Activated T-helper 1 cell treated with anti-CD3 and anti-CD28 coated beads, Interleukin-2, amount 50 U/mL, for 16 hours (primary cell): ENCODE measurements at places on chromosomes 4 and X.

DNA sequence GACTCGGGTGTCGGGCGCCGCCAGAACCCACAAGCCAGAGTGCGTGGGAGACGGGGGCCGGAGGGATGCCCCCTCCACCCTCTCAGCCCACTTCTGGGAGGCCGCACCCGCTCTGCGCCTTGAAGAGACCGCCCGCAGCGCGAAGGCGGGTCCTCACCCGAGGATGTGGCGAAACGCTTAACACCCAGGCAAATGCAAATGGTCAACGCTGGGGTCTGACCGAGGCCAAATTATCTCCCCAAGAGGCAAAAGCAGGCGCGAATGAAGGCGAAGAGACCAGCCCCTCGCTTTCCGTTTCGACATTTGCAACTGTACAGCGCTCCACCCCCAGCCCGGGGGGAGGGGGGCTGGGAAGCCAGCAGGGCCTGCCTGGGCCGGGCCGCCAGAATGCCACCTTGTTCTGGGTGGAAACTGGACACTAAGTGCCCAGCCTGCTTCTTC, 137.7 kb upstream of the ZIC3 start:
- no peak for DNase-seq

DNA sequence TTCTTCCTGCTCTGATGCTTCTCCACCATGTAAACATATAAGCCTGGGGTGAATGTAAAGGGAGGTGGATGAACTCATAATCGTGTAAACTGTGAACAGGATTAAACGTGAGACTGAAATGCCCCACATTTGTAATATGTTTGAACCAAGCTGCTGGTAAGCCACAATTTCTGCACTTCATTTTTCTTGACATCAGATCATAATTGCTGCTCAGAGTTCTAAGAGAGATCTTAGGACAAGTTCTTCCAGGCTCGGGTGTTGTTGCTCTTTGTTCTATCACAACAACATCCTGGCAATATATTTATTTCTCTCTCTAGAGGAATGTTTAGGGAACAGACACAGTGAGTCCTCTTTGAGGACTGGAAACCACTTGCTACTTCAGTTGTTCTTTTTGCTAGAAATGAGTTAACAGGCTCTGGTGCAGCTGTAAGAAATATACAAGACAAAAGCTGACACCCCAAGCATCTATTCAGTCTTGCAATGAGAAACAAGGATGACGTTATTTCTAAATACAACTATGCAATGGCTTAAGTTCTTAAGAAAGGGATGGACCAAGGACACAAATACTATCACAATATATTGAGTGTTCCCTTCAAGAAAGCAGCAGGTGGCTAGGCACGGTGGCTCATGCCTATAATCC, 59.6 kb downstream of the LNX1 start:
- DNase-seq = no peak

- DNase-seq = no peak
These were observed 184.2 kb downstream of the GASK1B start for GRCh38 chr4:157988641-157989040.

GRCh38 chrX:6021316-6022091, 207.2 kb downstream of the NLGN4X start:
- DNase-seq = no peak

DNA sequence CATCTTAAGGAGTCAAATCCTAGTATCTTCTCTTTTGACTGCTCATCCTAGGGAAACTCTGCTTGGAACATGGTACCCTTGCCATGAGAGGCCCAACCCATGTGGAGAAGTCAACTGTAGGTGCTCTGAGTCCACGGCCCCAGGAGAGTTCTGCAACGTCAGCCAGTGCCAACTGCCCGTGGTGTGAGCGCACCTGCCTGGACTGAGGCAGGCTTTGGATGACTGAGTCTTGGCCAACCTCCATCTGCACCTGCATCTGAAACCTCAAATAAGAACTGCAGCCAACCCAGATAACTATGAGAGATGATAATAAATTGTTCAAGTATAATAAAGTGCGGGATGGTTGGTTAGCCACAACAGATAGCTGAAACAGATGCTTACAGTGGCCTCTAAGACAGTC, 772.0 kb downstream of the TRIML1 start:
- no peak for DNase-seq

GRCh38 chr4:53645108-53645507, 53.8 kb upstream of the LNX1 start:
- no peak for DNase-seq

- DNase-seq = no peak
These were observed 62.1 kb upstream of the XIAP start for GRCh38 chrX:123797543-123798447.

GRCh38 chr4:123786163-123786915, 389.7 kb downstream of the SPRY1 start:
- no peak for DNase-seq

DNA sequence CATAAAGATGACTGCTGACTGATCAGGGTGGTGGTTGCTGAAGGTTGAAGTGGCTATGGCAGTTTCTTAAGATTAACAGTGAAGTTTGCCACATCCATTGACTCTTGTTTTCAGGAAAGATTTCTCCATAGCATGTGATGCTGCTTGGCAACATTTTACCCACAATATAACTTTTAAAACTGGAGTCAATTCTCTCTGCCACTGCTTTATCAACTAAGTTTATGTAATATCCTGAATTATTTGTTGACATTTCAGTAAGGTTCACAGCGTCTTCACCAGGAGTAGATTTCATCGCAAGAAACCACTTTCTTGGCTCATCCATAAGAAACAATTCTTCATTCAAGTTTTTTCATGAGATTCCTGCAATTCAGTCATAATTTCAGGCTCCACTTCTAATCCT, 166.5 kb upstream of the SPRY1 start:
- no peak for DNase-seq

GRCh38 chr4:47839259-47839658, 1.4 kb upstream of the CORIN start:
- no peak for DNase-seq

DNA sequence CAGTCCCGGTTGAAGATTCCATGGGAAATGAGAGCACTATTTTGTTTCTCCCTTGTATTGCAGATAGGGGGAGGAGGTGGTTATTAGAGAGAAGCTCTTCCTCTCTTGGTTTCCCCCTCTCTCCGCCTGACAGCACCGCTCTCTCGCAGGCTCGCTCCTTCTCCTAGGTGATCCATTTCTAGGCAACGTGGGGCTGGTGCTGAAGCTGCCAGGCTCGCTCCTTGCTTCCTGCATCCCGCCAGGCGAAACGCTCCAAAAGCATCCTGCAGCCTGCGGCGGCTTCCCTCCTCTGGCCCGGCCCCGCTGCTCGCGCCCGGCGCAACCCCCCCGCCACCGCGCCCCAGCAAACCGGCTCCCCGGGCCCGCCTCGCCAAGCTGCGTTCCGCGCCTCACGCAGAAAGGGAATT, at the start of gene GRID2:
Gene GRID2 (plus strand): TSS at position 346 of the 407 bp plus-strand sequence.
- DNase-seq = no peak

GRCh38 chrX:128928636-128929035, 594.7 kb downstream of the SMARCA1 start:
- no peak for DNase-seq

- no peak for DNase-seq
These were observed 27.5 kb downstream of the CASK start for GRCh38 chrX:41895826-41896225.

- DNase-seq = no peak
These were observed 293.2 kb upstream of the SLC7A11 start for GRCh38 chr4:138535316-138535715.

GRCh38 chr4:26076000-26076587, 162.1 kb downstream of the SMIM20 start:
- no peak for DNase-seq

DNA sequence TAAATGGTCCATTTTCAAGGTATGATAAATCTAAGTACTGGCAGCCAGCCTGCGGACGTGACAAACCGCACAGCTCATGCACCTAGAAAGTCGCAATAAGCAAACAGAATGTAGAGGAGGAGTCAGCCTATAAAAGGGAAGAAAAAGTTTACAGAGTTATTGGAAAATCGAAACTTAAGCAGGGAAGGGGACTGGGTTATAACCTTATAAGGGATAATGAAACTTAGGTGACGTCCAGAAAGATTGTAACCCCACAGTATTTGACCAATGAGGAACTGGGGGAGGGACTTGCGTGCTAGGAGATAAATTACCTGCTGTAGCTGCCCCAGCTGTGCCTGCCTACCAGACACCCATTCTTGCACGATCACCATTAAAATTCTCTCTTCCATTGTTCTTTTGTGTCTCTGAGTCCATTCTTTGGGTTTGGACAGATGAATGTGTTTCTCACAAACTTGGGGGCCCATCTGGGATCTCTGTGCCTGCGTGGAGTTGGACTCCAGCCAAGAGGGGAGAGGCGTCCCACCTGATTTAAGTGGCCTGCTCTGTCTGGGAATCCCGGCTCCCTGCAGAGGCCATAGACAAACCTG, 61.0 kb downstream of the ZCCHC12 start:
- no peak for DNase-seq

GRCh38 chrX:107678957-107679740, 50.8 kb downstream of the PRPS1 start:
- DNase-seq = peak; percentile 30

- DNase-seq = no peak
These were observed 126.9 kb upstream of the GPRIN3 start for GRCh38 chr4:89434364-89434988.

GRCh38 chrX:47200385-47201150, 6.9 kb downstream of the UBA1 start:
- no peak for DNase-seq

- DNase-seq = no peak
These were observed 778 bp downstream of the C1QTNF7 start for GRCh38 chr4:15428611-15429010.

- DNase-seq = no peak
These were observed 6.6 kb downstream of the PPP1R3F start for GRCh38 chrX:49276207-49276606.

- no peak for DNase-seq
These were observed 358.4 kb downstream of the ARHGAP24 start for GRCh38 chr4:85833302-85833701.

- DNase-seq = no peak
These were observed 219.8 kb downstream of the MAML3 start for GRCh38 chr4:139934057-139934707.

- DNase-seq = no peak
These were observed 36.0 kb downstream of the FUNDC1 start for GRCh38 chrX:44506678-44507077.

DNA sequence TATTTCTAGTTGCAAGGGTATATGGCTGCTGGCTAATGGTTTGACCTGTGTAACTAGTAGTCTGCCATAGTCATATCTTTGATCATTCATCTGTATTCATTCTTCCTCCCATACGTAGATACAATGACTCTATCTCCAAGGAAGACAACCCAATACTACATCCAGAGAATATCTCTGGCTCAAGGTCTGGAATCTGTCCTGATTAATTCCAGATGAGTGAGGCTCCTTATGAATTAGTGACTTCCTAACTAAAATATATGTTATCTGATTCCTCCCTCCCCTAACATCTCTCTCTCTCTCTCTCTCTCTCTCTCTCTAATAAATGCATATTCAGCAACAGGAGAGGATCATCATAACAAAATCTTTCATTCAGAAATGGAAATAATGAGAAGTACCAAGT, 641.5 kb downstream of the FAT4 start:
- DNase-seq = no peak

- DNase-seq = no peak
These were observed 6.3 kb downstream of the MAGEB1 start for GRCh38 chrX:30253257-30253656.

GRCh38 chr4:6056976-6057766, 38.9 kb upstream of the C4orf50 start:
- no peak for DNase-seq

DNA sequence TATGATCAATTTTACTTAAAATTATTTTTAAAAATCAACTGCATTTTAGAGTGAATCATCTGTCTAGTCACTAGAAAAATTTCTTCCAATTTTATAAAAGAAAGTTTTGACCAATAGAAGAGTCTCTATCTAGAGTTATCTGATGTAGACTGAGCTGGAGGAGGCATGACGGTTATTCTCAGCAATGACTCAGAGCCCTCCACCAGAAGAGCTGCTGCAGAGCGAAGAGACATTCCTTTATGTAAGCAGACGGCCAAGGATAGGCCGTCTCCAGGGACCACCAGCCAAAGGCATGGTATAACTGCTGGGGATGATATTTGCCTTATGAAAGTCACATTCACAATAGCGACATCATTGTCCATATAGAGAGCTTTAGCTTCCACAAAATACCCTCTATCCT, 23.0 kb downstream of the LDB2 start:
- DNase-seq = no peak

DNA sequence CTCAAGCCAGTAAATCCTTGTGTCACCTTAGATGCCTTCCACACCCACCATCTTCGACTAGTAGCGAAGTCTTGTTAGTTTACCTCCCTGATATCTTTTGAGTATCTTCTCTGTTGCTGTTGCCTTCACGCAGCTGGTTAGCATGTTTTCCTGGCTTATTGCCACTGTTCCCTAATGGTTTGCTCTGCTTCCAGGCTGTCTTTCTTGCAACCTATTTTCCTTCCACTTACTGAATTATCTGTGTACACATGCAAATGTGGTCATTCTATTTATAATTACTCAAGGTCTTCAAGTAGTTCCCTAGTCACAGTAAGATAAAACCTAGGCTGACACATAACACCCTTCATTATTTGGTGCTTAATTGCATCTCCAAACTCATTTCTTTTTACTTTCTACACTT, 89.5 kb downstream of the UGT8 start:
- no peak for DNase-seq

DNA sequence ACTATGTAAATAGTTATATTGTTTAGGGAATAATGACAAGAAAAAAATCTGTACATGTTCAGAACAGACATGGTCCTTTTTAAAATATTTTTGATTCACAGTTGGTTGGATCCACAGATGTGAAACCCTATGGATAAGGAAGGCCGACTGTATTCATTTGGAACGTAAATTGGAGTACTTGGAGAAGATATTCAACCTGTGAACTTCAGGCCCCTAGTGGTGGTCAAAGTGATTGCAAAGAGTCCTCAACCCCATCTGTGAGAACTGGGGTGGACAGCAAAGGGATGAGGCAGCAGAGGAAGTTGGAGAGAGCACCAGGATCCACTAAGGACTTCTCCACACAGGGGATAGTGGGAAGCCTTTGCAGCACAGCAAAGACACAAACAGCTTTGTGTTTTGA, 6.2 kb upstream of the CXCL13 start:
- no peak for DNase-seq

GRCh38 chr4:181970366-181970765, 272.8 kb upstream of the TENM3 start:
- no peak for DNase-seq

DNA sequence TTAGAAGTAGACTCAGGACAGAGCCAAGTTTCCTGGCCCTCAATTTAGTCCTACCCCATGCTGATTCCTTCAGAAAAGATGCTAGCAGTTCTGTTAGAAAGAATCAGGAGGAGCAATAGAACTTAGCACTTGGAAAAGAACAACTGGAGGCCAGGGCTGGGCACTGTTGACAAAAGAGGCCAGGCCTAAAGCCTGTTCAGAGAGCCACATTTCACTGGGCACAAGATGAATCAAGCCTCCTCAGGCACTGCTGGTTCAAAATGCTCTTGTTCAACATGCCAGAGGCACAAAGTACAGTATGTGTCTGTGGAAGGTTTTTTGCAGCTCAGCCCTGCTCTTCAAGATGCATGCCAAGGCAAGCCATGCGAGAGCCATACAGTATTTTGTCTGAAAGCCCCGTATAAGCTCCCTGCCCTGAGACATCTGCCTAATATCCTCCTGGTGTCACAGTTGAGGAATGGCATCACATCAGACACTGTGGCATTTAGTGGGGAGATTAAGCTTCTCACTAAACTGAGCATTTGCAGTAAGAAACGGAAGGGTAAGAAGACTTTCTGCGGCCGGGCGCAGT, 53.7 kb downstream of the RASL11B start:
- DNase-seq = no peak
